ENCODE measurements at places on chromosomes 3 and 15.

DNA sequence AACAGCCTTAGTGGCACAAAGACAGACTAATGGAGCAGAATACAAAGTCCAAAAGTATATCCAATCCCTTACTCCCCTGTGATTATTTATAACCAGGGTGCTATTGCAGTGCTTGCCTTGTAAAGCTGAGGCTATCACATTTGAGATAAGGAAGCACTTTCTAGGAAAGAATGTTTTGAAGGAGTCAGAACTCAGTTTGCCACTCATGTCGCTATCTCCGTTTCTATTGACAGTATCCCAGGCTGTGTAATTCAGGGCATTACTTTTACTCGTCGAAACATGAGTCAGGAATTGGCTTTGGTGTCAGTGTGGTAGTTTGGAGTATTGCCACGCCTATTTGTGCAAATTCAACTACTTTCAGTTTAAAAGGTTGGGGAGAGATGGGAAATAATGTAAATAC is 78.4 kb downstream of the FBXL2 start:
- DNase-seq, result no peak

DNA sequence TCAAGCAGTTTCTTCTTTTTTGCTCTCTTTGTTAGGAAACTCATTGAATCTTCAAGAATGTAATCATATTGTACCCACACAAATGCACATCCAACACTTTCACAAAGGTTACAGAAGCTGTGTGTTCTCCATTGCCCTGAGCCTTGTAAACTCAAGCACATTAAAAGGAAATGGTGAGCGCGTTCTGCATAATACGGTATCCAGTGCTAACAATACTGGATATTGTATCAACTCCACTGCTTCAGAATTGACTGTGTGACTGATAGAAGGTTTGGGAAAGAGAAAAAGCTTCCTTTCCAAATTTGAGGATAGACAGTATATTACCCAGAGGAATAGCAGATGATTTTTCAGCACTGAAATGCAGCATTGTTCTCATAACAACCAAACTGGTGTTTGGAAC is 268.9 kb upstream of the RBMS3 start:
- DNase-seq, result no peak

DNA sequence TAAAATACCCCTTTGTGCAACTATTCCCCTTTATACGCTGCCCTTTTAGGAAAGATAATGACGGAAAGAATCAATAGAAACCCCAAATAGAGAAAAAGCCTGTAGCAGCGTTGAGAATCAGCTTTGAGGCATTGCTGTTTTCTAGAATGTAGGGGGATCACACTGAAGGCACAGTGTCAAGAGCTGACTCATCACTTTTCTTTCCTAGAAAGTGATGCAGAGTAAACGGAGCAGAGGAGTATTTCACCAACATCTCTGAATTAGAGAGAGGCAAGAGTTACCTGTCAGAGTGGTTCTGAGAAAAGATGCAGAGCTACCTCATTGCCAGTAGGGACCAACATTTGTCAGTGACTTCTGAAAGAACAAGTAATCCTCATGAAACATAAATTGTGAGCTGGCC is 269.8 kb upstream of the TMC3 start:
- DNase-seq, result no peak

- no peak for DNase-seq
These were observed 58.7 kb downstream of the SMAD3 start for GRCh38 chr15:67124111-67124510.

- DNase-seq, result no peak
These were observed 8.7 kb downstream of the SECISBP2L start for GRCh38 chr15:49037546-49037940.

GRCh38 chr3:140760324-140761075 is 82.6 kb downstream of the TRIM42 start:
- DNase-seq, result no peak

GRCh38 chr15:36753173-36753572 is 173.7 kb downstream of the CDIN1 start:
- DNase-seq, result no peak

- DNase-seq, result no peak
These were observed 58.1 kb upstream of the MEF2A start for GRCh38 chr15:99507504-99508310.

Measured in CD4-positive, alpha-beta T cell treated with Interleukin-6 at 100 ng/mL for 8 hours (primary cell).